Activated T-cell treated with anti-CD3 and anti-CD28 coated beads, Interleukin-2, amount 50 U/mL, for 48 hours (primary cell): ENCODE measurements at places on chromosomes 4 and X.

GRCh38 chrX:36804066-36804465, 204.1 kb upstream of the FAM47C start:
- no peak for DNase-seq

- no peak for DNase-seq
Measured at GRCh38 chr4:64353904-64354303, 55.3 kb downstream of the TECRL start.

GRCh38 chr4:142923619-142924018, 77.5 kb upstream of the INPP4B start:
- no peak for DNase-seq

GRCh38 chr4:40621229-40621591, 8.5 kb downstream of the RBM47 start:
- no peak for DNase-seq

DNA sequence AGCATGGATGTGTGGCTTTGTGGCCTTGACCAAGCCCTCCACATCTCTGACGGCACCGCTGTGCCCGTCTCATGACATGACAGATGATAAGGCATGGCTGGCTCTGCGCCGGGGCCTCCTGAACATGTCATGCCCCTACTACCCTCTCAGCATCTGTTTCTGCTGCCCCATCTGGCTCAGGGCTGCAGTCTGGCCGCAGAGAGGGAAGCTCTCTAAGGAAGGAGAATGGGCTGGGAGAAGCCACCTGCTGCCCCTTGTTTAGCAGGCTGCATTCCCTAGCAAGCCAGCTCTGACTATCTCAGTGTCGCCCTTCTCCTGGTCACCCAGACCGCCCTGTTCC, 7.2 kb downstream of the ZNF185 start:
- DNase-seq, result no peak

DNA sequence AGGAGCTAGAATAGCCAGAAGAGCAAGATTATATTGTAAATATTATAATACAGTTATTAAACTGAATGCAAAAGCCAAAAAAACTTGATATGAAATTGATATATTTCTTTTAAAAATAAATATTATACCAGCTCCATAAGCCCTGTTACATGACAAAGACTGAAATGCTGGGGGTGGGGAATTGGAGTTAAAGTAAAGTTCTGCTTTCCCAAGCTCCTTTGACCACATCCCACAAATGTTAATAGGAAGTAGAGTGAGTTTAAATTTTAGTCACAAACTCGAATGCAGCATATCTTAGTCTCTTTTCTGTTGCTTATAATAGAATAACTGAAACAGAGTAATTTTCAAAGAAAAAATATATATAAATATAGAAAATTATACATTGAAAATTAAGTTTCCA, 46.9 kb upstream of the NFKB1 start:
- DNase-seq, result no peak

DNA sequence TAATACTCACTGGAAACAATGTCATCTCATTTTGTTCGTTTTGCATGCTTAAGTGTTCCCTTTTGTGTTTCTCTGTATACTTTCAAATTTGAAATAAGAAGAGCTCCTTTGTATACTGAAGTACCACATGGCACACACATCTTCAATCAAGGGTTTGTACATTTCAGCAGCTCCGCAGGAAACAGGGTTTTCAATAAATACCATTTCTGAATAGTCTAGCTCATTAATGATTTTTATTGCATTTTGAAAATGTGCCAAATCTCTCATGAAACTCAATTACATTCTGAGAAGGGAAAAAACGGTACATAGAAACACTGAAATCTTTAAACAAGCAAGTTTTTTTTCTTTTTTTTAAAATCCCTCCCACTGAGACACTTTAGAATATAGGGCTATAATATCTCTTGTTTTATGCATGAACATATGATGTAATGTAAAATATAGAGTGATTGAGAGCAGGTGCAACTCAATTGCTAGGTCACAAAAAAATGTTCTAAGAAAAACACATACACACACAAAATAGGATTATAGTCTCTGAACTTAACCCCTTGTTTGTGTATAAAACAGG, 914.2 kb upstream of the PCDH7 start:
- DNase-seq, result no peak

- peak; percentile 32 for DNase-seq
Measured at GRCh38 chr4:1166509-1167243, 5.7 kb downstream of the SPON2 start.

- peak; percentile 54 for DNase-seq
Measured at GRCh38 chr4:184416913-184417734, 57.2 kb downstream of the IRF2 start.

- DNase-seq, result no peak
Measured at GRCh38 chrX:40383969-40384368, 196.8 kb upstream of the ATP6AP2 start.
